ENCODE measurements at places on chromosomes 1 and 21. TPM values are rescaled to one million over a fixed set of nuclear protein-coding genes. Genes with fewer than 3 reads are reported as not detected.

DNA sequence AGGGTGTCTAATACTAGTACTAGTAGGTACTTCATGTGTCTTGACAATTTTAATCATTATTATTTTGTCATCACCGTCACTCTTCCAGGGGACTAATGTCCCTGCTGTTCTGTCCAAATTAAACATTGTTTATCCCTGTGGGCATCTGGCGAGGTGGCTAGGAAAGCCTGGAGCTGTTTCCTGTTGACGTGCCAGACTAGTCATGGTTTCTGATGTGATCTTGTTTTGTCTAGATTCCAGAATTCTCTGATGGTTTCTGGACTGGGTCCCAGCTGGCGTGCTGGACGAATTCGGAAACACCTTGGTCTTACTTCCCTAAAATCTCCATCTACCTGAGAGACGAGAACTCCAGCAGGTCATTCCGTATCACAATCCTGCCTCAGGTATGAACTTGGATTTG lies 66.1 kb upstream of the FAM3B start:
- peaks cover 26% of the 10 kb centered on the region for H3K36me3 ChIP-seq
- H3K27ac ChIP-seq, result peak overlapping the region; percentile 73
- H3K27me3 ChIP-seq, result no peaks in the 10 kb centered on the region
- no peak overlapping the region for H3K4me3 ChIP-seq

DNA sequence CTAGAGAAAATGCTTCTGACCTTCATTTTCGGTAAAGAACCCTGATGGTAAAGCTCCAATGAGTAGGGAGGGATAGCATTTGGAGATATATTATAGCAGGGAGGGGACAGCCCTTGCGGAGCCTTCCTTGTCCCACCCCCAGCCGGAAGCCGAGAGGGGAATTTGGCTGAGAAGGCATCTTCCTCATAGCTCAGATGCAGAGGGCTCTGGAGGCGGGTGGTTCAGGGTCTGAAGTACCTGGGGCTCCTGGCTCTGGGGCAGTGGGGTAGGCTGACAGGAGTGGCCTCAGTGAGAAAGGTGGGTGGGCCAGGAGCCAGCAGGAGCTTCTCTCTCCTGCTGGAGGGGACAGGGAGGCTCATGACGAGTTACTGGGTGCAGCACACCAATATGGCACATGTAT lies 88.0 kb upstream of the IFFO2 start:
- no peak for DNase-seq
- H3K4me1 ChIP-seq, result peaks cover 16% of the 10 kb centered on the region
- H3K36me3 ChIP-seq, result no peaks in the 10 kb centered on the region

Gene DNAH14
- total RNA-seq, result 25.0 TPM

DNA sequence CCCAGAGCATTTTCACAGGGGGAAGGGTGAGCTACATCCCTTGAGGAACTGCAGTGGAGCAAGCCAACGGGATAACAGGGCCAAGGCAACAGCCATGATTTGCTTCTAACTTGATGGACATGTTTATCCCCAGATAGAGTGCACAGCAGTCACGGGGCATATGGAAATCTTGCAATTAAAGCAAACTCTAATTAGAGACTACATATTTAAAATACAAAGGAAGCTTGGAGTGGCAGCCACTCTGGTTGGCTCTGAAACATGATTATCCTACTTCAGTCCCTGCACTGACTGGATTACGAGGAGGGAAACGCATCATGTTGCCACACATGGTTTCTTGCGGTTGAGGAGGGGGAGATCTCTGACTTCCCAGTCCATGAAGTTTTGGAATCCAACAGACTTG lies 60.8 kb downstream of the BEND5 start:
- no peak for DNase-seq
- no peak overlapping the region for H3K4me3 ChIP-seq
- H3K27ac ChIP-seq, result no peak overlapping the region
- H3K36me3 ChIP-seq, result no peaks in the 10 kb centered on the region
- no peaks in the 10 kb centered on the region for H3K27me3 ChIP-seq

GRCh38 chr1:39036678-39037077 lies 10.5 kb downstream of the NDUFS5 start:
- DNase-seq, result no peak
- H3K36me3 ChIP-seq, result peaks cover 47% of the 10 kb centered on the region
- peaks cover 9% of the 10 kb centered on the region for H3K4me1 ChIP-seq
- no peaks in the 10 kb centered on the region for H3K27me3 ChIP-seq
- H3K27ac ChIP-seq, result no peak overlapping the region

- peaks cover 20% of the 10 kb centered on the region for H3K4me1 ChIP-seq
- DNase-seq, result no peak
- peak overlapping the region; percentile 32 for H3K4me3 ChIP-seq
- H3K27ac ChIP-seq, result no peak overlapping the region
- H3K36me3 ChIP-seq, result no peaks in the 10 kb centered on the region
Observed at GRCh38 chr1:192592981-192593708, 17.6 kb downstream of the RGS1 start.

- H3K27ac ChIP-seq, result no peak overlapping the region
- no peaks in the 10 kb centered on the region for H3K36me3 ChIP-seq
- H3K4me1 ChIP-seq, result no peaks in the 10 kb centered on the region
- DNase-seq, result no peak
- no peak overlapping the region for H3K4me3 ChIP-seq
- H3K27me3 ChIP-seq, result peaks cover 13% of the 10 kb centered on the region
Observed at GRCh38 chr1:119438761-119439160, 23.8 kb downstream of the HSD3B2 start.

GRCh38 chr1:153365696-153366095 lies 8.0 kb downstream of the S100A9 start:
- H3K27ac ChIP-seq, result no peak overlapping the region
- no peak overlapping the region for H3K4me3 ChIP-seq
- no peaks in the 10 kb centered on the region for H3K36me3 ChIP-seq
- peaks cover 5% of the 10 kb centered on the region for H3K27me3 ChIP-seq

DNA sequence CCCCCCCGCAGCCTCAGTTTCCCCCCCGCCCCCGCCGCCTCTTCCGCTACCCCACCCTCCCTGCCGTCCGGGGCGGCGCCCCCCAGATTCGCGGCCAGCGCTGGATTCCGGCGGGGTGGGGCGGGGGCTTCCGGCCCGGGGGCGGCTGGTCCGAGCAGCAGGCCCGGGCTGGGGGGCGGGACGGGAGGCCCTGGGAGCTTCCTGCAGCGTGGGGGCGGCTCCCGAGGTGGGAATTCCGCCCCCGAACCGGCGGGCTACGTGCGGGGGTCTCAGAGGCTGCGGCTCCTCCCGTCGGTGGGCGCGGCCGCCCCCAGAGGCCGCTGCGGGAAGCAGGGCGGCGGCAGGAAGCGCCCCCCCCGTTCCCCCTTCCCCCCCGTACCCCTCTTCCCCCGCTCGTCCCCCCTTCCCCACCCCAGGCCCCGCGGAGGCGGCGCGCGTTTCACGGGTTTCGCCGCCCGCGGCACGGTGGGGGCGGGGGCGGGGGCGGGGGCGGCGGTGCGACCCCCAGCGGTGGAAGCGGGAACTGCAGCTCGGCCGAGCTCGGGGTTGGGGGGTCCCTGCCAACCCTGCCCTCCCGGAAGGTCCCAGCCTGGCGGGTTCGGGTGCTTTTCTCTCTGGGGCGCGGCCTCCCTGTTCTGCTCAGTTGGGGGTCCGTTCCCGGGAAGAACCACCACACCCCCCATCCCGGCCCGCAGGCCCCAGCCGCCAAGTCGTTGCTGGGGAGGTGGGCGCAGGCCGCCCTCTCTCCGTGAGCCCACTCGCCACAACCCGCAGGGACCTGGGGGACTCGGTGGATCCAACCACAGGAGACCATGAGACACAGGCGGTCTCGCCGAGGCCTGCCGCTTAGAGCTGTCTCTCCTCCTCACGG lies 76.3 kb downstream of the MORN1 start:
- no peaks in the 10 kb centered on the region for H3K27me3 ChIP-seq

- H3K36me3 ChIP-seq, result no peaks in the 10 kb centered on the region
- DNase-seq, result no peak
- H3K27ac ChIP-seq, result no peak overlapping the region
- no peaks in the 10 kb centered on the region for H3K27me3 ChIP-seq
Observed at GRCh38 chr1:147316968-147317367, 74.5 kb downstream of the CHD1L start.

Gene CFHR3
- not detected for total RNA-seq

Gene MATN1
- total RNA-seq, result under 0.01 TPM
